ENCODE measurements at places on chromosomes 2 and 18.

DNA sequence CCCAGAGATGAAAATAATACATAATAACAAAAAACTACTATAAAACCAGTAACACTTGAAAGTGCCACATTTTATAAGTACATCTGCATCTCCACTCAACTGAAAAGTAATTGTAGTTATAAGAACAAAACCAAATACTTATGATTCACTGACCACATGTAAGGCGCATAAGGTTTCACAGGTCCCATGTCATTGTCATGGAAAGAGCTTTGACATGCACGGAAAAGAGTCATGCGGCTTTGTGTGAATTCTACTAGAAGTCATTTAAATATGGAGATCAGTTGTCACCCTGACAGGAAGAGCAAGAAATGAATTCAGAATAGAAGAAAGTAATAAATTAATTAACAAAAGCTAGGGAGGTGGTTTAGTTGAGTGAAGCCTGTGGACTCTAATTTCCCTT, 459.1 kb downstream of the CDH2 start:
- DNase-seq: no peak

DNA sequence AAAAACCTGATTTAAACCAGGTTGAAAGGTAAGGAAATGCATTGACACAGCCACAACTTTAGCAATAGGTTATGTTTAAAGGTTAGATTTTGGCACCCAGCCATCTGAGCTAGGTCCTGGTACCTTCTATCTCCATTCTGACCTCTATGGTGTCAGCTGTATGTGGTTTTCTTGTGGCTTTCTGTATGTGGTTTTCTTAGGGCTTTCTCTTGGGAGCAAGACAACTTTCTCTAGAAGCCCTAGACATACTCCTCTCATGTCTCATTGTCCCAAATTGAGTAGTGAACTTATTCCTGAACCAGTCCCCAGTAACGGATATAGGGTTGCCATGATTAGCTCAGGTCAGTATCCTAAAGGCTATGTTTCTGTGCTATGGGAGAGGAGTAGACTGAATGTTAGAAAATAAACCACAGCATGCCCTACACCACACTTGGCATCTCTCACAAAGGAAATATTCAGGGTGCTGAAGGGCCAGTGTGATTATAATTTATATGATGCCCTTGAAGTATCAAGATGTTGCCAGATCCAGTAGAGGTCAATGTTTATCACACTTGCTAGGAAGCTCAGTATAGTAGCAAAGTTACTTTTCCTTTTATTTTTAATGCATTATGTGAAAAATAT, 176.1 kb downstream of the CAPN13 start:
- DNase-seq: no peak

DNA sequence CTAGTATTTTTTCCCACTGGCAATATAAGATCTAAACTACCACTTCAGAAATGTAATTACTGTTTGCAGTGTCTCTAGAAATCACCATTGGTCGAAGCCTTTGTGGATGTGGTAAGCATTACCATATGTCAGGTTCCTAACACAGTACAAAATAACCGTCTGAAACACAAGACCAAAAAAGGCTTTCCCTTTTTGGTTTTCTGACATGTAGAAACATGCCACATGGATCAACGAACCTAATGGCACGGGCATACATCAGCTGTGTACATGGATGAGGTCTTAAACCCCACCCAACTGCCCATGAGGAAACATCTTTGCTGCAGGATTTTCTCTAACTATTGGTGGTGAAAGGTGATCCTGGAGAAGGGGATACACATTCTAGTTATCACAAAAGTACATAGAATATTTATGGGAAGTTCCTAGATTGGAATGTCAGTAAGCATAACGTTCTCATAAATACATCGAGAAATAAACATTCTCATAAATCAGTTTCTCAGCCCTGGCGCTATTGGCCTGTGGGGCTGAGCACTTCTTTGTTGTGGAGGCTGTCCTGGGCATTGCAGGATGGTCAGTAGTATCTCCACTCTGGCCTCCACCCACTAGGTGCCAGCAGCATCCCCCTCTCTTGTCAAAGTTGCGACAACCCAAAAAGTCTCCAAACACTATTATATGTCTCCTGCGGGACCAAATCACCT, 9.0 kb downstream of the VIT start:
- DNase-seq: no peak

- no peak for DNase-seq
These were observed 38.1 kb upstream of the SLC3A1 start for GRCh38 chr2:44237221-44237620.

DNA sequence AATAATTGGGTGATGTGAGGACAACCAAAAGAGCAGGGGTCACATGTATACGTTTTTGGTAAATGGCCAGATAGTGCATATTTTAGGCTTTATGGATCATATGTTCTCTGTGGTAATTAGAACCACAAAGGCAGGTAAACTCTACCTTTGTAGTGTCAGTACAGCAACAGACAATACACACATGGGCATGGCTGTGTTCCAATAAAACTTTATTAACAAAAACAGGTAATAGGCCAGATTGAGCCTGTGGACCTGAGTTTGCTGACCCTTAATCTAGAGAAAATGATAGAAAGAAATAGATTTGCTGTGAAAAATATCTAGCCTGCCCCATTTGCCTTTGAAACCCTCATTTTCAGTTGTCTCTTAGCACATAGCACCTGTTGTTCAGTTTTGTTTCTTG, 177.2 kb upstream of the CXCR4 start:
- DNase-seq: no peak

Data from fibroblast of the aortic adventitia (primary cell).